ENCODE measurements at places on chromosomes 12 and 14. TPM values are rescaled to one million over a fixed set of nuclear protein-coding genes. Genes with fewer than 3 reads are reported as not detected.

RNASE4 gene
- 0.68 TPM for total RNA-seq

TFCP2 gene
- total RNA-seq = 34.8 TPM

GPR135 gene
- total RNA-seq = 1.3 TPM

CD163L1 gene
- 0.34 TPM for total RNA-seq

Measured in natural killer cell (primary cell).